ENCODE measurements at places on chromosomes 4 and X.

DNA sequence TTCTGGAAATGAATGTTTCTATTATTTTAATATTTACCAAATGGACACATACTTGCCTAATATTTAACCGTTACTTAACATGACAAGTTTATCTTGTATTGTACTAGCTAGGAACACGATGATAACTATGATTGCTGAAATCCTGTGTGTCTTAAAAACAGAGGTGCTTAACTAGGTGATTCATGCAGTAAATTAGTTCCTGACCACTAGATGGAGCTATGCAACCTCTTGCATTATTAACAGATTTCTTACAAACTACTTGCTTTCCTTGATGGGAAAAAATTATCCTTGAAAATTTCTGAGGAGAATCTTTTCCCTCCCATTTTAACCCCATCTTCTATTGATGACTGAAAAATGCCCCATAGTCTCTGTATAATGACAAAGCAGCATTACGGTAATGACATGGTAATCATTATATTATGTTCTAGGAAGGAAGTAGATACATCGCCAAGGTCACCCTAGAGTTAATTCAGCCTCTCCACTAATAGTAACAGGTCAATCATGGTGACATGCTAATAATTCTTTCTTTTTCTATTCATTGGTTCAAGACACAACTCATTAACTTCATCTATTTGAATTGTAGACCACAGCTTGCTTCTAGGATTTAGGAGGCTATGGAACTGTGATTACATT lies 844.2 kb downstream of the RAPGEF2 start:
- peak; percentile 75 for DNase-seq

GRCh38 chr4:11428231-11428898 lies at the start of gene HS3ST1:
HS3ST1 (minus strand) TSS chr4:11428894; CDS start chr4:11400005, 28,889 bp downstream.
- DNase-seq, result no peak

- no peak for DNase-seq
These were observed 8.8 kb upstream of the GALNT7 start for GRCh38 chr4:173159791-173160190.

DNA sequence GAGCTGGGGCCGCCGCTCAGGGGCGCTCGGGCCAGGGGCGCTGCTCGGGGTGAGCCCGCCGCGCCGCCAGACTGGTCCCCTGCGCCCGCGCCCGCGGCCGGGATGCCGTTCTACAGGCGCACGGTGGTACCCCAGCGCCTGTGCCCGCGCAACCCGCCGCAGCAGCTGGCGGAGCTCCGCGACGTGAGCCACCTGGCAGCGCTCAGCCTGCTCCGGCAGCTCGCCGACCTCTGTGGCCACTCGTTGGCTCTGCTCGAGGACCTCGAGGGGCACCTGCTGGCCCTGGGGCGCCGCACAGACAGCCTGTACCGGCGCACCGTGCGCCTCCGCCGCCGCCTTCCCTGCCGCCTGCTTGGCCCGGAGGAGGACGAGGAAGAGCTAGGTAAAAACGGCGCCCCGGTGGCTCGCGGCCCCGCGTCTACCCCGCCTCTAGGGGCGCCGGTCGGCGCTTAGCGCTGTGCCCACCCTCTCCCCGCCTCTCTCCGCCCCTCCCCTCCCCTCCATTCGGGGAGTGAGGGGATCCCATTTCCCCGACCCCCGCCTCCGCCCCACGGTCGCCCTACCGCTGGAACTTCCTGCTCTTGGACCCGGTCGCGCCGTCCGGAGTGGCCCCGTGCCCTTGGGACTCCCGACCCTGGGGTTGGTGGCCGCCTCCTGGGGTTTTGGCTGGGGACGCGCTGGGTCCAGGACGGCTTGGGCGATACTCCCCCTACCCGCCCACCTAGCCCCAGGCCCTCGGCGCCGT lies 513 bp downstream of the NHSL2 start:
- no peak for DNase-seq

DNA sequence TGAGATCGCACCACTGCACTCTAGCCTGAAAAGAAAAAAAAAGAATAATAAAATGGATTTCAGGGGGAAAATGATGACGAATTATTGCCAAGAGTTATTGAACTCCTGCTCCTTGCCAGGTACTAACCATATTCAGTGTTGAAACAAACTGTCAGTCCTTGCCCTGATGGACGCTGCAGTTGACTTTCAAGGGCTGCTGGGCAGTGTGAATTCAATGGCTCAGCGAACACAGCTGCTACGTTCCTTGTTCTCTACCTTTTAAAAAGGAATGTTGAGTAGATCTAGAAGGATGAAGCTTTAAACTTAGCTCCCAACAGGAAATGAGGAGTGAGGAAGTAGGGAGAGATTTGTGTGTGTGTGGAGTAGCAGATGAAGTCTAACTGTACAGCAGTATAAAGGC lies 2.7 kb downstream of the LIMCH1 start:
- DNase-seq, result no peak

GRCh38 chrX:40434947-40435346 lies 145.8 kb upstream of the ATP6AP2 start:
- no peak for DNase-seq

- DNase-seq, result no peak
These were observed 2.2 kb upstream of the IQSEC2 start for GRCh38 chrX:53283567-53283966.

DNA sequence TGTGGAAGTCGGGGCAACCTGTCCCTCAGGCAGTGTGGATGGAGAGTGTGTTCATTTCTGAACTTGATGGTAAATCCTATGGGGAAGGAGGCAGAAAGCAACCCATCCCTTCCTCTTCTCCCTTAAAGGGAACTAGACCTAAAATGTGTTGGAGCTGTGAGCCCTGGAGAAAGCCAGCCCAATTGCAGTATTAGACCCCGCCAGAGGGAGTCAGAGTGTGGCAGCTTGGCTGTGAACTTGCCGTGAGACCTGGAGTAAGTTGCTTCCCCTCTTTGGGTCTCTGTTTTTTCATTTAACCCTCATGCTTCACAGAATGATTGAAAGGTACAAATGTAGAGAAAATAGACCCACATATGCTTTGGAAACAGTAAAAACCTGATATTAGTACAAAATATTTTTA lies 108.7 kb upstream of the PAK3 start:
- DNase-seq, result peak; percentile 63

- DNase-seq, result no peak
These were observed 21.0 kb upstream of the IL13RA2 start for GRCh38 chrX:115038406-115038805.

DNA sequence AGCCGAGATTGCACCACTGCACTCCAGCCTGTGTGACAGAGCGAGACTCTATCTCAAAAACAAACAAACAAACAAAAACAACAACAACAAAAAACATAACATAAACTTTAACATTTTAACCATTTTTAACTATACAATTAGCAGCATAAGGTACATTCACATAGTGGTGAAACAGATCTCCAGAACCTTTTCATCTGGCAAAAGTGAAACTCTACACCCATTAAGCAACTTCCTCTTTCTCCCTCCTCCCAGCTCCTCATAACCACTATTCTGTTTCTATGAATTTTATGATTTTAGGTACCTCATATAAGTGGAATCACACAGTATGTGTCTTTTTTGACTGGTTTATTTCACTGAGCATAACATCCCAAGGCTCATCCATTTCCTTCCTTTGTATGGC lies 103.6 kb downstream of the FAM13A start:
- DNase-seq, result peak; percentile 88

GRCh38 chrX:39367416-39367815 lies 566.2 kb downstream of the MID1IP1 start:
- no peak for DNase-seq

- DNase-seq, result no peak
These were observed 148.3 kb upstream of the TLL1 start for GRCh38 chr4:165724786-165725185.

DNA sequence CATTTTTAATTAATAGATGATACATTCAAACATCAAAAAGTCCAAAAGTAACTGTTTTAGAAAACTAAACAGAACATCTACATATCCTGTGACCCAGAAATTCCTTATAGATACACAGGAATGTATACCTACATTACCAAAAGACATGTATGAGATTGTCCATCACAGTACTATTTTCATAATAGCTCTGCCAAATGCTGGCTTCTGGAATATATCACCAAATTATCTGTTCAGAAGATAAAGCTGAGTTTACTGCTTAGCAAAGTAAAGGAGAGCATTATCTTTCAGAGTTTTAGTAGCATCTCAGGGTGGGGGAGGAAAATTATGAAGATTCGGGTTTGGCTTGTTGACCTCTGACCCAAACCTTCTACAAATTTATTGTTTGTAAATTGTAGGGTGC lies 368.9 kb upstream of the SLC7A11 start:
- DNase-seq, result no peak

DNA sequence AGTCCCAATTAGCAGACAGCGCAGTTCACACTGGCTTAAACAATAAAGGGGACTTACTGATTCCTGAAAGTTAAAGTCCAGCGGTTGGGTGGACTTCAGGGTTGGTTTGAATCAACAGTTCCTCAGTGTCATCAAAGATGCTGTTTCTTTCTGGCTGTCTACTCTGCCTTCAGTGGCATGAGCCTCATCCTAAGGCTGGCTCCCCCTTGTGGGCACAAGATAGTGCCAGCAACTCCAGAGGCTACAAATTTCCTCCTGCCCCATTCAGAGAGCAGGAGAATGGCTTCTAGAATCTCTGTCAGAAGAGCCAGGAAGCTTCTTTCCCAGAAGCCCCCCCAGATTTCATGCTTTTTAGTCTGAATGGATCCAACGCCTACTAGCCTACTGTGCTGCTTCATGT lies 82.4 kb upstream of the MTM1 start:
- DNase-seq, result peak; percentile 43
